ENCODE measurements at places on chromosomes 16 and 17. TPM values are rescaled to one million over a fixed set of nuclear protein-coding genes. Genes with fewer than 3 reads are reported as not detected.

The TBC1D3D gene
- not detected for total RNA-seq

The ZG16B gene
- total RNA-seq = not detected

The TNFSF12 gene
- 7.4 TPM for total RNA-seq

The RNF167 gene
- total RNA-seq = 16.9 TPM

The RRAD gene
- 37.4 TPM for total RNA-seq

The MYL11 gene
- not detected for total RNA-seq

The MT1X gene
- total RNA-seq = 9.4 TPM

The PAQR4 gene
- total RNA-seq = 4.6 TPM

The NEUROD2 gene
- not detected for total RNA-seq

The NHLRC4 gene
- 1.5 TPM for total RNA-seq
